Right hindlimb (tissue), 1 donor: ENCODE measurements at places on chromosomes 13 and 19.

DNA sequence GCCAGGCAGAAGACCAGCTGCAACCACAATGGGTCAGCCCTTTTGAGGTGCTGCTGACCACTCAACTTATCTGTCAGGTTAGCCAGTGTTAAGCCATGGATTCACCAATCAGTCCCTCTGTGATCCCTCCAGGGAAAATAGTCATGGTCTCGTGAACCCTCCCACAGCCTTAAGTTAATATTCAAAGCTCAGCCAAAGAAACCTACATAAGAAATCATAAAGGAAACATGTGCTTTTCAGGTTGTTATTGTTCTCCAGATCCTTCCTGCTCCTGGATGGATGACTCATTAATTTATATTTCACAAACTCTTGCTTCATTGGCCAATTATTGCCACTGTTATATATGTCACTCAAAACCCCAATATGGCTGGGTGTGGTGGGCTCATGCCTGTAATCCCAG is 161.9 kb downstream of the B3GLCT start:
- DNase-seq: no peak

GRCh38 chr19:50565984-50566903 is 2.0 kb downstream of the LRRC4B start:
- peak; percentile 55 for DNase-seq

GRCh38 chr19:6531956-6532243 is 1.1 kb downstream of the TNFSF9 start:
- no peak for DNase-seq

DNA sequence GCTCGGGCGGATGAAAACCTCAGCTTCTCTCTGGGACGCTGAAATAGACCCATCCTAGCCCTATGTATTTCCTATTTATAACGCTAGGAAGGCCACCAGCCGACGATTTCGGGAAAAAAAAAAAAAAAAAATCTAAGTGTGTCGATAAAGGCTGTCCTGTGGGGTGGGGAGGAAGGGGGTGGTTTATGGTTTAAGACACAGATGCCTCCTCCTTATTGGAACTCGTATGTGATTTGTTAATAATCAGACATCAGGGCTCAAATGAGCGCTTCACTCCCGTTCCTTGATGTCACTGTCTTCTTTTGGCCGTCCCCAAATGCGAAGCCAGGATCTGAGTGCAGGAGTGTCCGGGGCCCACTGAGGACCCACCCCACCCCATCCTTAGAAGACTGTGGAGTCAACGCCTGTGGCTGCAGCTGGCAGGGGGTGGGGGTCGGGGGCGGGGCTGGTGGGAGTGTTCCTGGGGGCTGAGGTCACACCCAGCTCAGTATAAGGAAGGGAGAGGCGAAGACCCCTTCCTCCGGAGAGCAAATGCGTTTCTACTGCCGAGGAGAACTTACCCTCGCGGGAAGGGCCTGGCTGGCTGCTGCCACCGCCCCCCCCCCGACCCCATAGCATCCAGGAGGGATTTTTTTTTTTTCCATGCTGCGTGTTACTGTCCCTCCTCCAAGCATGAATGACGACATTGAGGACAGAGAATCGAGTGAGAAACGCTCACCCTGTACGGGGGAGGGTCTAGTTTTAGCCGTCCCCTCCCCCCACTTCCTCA is 971 bp downstream of the ATCAY start:
- DNase-seq: no peak

- DNase-seq: no peak
Measured at GRCh38 chr19:38425222-38425809, 703 bp downstream of the RASGRP4 start.

DNA sequence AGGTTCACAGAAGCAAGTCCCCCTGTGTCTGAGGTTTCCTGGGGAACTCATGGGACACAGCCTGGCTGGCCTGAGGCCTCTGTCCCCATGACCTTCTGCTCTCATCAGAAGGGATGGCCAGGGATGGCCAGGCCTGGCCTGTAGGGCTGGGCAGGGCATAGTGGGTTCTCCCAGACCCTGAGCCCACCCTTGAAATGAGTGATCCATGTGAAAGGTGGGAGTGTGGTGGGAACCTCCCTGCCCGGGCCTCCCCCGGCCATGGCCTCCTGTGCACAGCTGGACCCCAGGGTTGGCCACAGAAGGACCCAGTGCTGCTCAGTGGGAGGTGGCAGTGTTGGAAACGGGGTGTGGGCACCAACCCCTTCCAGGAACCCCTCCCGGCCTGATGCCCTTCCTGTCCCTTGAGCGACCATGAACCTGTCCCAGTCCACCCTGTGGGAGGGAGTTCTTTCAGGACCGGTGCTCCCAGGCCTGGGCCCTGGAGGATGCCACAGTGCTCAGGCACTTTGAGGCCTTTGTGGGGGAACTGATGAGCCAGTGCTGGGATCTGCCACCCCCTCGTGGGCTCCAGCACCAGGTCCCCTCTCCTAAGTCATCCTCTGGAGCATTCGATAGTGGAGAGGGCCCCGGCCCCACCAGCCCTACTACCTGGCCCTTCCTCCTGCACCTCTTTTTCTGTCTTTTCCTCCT is 15.5 kb upstream of the ZNF14 start:
- DNase-seq: no peak

DNA sequence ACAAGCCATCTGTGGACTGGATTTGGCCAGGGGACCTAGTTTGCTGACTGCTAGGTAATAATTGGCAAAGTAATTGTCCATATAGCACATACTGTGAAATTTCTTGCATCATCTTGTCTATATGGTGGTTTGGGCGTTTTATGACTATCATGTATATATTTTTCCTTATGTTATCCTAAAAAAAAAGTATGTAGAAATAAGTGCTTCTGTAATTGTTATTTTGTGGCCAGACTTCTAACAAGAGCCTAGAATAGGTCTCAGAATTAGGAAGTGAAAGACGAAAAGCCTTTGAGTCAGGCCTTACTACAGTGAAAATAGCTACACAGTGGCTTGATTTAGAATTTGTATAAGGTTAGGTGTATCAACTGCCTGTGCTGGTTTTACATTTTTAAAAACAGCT is 4.2 kb downstream of the FNDC3A start:
- DNase-seq: no peak

GRCh38 chr13:110746438-110746837 is 32.9 kb downstream of the ING1 start:
- DNase-seq: no peak

DNA sequence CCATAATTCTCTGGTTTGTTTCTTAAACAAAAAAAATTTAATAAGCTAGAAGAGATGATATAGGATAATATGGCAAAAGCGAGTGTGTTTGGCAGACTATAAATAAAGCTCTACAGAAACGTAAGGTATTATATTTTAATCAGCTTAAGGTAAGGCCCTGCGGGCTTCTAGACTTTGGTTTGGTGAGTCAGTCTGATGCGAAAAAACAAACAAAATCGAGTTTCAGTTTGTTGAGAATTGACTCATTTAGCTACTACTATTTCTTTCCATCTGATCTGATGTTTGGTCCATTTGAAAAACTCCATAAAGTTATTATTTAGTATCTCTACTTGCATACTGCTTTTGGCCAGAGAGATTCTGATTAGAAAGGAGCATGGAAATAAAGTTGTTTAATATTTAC is 138.0 kb downstream of the MIPEP start:
- DNase-seq: no peak

GRCh38 chr19:40799558-40800338 is 757 bp downstream of the EGLN2 start:
- DNase-seq: peak; percentile 74

- DNase-seq: no peak
Measured at GRCh38 chr13:67043901-67044300, 186.2 kb downstream of the PCDH9 start.

- DNase-seq: no peak
Measured at GRCh38 chr19:34998777-34999497, 1.2 kb upstream of the GRAMD1A start.

GRCh38 chr19:14502334-14503092 is 6.6 kb upstream of the GIPC1 start:
- DNase-seq: no peak

DNA sequence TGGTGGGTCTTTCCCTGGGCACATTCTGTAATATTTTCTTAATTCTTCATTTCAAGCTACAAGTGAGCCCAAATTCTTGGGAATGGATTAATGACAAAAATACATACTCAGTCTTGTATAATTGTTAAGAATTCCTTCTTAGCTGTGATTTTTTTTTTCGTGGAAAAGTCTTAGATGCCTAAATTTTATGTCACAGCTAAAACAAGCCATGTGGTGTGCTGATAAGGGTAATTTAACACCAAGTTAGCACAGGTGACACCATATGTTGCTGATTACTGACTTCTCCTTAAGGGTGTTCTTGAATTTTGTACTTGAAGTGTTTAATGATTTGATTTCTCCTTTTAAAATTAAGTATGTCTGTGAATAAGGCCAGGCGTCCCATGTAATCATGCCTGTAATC is 29.3 kb downstream of the WDFY2 start:
- no peak for DNase-seq

- peak; percentile 27 for DNase-seq
Measured at GRCh38 chr13:48232420-48233045, 473 bp upstream of the ITM2B start.

GRCh38 chr13:34459856-34460255 is 482.2 kb upstream of the NBEA start:
- DNase-seq: no peak

DNA sequence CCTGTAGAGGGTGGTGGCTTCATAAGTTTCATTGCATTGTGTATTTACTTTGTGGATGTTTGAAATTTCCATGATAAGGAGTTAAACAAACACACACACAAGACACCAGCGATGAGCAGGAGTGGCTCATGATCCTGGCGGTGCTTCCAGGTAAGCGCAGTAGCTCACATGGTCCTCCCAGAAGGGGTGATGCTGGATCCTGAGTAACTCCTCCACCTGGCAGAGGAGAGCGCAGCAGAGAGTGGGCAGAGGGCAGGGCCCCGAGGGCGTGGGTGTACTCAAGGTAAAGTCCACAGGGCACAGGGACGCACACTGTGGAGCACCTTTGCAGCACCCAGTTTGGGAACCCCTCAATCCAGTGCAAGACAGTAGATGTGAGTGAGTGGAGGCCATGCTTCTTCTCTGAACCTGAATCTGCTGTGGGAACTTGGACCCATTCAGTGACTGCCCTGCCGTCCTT is 54.0 kb downstream of the RFX2 start:
- no peak for DNase-seq

DNA sequence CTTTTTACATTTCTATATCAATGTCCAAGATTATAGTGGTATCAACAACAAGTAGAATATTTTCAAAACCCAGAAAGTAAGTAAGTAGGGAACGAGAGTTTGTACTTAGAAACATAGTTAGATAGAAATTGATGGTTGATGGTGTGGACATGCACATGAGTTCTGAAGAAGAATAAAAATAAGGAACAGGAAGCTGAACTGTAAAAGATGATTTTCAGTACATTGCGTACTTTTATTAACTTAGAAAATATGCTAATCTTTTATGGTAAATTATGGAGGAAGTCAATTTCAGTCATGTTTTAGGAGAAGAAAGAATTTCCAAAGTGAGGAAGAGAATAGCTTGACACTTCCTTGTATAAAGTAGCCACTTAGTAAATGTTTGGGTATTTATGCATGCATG is 12.3 kb upstream of the GPR18 start:
- no peak for DNase-seq
